ENCODE measurements at places on chromosomes 1 and 21. TPM values are rescaled to one million over a fixed set of nuclear protein-coding genes. Genes with fewer than 3 reads are reported as not detected.
A peak's percentile ranks its signal among the peaks of the same experiment; 100 is the strongest.

- no peak overlapping the region for H3K27ac ChIP-seq
- H3K27me3 ChIP-seq = peaks cover 10% of the 10 kb centered on the region
- no peak overlapping the region for H3K4me3 ChIP-seq
- no peaks in the 10 kb centered on the region for H3K36me3 ChIP-seq
- DNase-seq = no peak
These were observed 5.2 kb downstream of the B3GALT6 start for GRCh38 chr1:1236945-1237873.

- no peaks in the 10 kb centered on the region for H3K4me1 ChIP-seq
- H3K36me3 ChIP-seq = no peaks in the 10 kb centered on the region
- H3K4me3 ChIP-seq = no peak overlapping the region
- no peaks in the 10 kb centered on the region for H3K27me3 ChIP-seq
- no peak for DNase-seq
These were observed 61.5 kb downstream of the TOR3A start for GRCh38 chr1:179143322-179143721.

RIPK4 gene
- 0.90 TPM for total RNA-seq

DNA sequence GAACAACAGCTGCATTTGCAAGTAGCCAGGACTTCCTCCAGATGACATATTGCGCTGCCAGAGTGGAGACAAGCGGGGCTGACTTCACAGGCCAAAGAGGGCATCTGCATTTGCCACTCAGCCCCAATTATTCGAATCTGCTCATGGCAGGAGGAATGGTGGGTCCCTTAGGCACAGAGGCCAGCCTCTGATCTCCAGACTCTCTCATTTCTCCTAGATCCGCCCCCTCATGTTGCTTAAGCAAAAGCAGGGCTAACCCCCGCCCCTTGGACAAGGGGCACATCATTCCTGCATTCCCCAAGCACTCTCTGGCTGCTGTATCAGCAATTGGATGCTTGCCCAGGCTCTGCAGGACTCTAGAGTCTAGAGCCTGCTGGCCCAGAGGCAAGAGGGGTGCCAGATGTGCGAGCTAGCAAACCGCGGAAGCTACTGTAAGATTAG, 262.4 kb downstream of the ST6GALNAC3 start:
- DNase-seq = peak; percentile 73
- H3K27me3 ChIP-seq = no peaks in the 10 kb centered on the region
- H3K27ac ChIP-seq = no peak overlapping the region

AXDND1 gene
- 0.15 TPM for total RNA-seq

DNA sequence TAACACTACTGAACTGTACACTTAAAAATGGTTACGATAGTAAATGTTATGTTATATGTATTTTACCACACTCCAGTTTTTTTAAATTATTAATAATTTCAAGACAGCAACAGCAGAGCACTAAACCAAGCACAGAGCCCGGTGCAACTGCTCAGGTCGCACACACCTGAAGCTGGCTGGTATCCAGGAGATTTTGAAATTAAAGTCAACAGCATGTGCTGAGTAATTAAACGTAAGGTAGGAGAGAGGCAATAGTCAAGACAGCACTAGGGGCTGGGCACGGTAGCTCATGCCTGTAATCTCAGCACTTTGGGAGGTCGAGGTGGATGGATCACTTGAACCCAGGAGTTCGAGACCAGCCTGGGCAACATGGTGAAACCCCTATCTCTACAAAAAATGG, 35.1 kb upstream of the SLC30A10 start:
- no peak overlapping the region for H3K27ac ChIP-seq
- H3K27me3 ChIP-seq = no peaks in the 10 kb centered on the region
- no peak for DNase-seq
- H3K4me1 ChIP-seq = no peaks in the 10 kb centered on the region

SORT1 gene
- 5.1 TPM for total RNA-seq

- H3K27ac ChIP-seq = no peak overlapping the region
- H3K4me3 ChIP-seq = no peak overlapping the region
- DNase-seq = no peak
- no peaks in the 10 kb centered on the region for H3K36me3 ChIP-seq
These were observed 275.2 kb downstream of the COL11A1 start for GRCh38 chr1:102833151-102833550.

GRCh38 chr1:15397236-15397635, 12.5 kb upstream of the EFHD2 start:
- H3K27me3 ChIP-seq = no peaks in the 10 kb centered on the region
- no peaks in the 10 kb centered on the region for H3K4me1 ChIP-seq
- no peak overlapping the region for H3K27ac ChIP-seq
- no peaks in the 10 kb centered on the region for H3K36me3 ChIP-seq
- no peak for DNase-seq

- no peak overlapping the region for H3K27ac ChIP-seq
- H3K36me3 ChIP-seq = no peaks in the 10 kb centered on the region
- H3K4me3 ChIP-seq = no peak overlapping the region
- DNase-seq = no peak
- no peaks in the 10 kb centered on the region for H3K27me3 ChIP-seq
These were observed 1.7 kb downstream of the HCRTR1 start for GRCh38 chr1:31618916-31619846.

GRCh38 chr1:162872981-162873380, 12.0 kb upstream of the CCDC190 start:
- H3K27me3 ChIP-seq = no peaks in the 10 kb centered on the region
- H3K36me3 ChIP-seq = no peaks in the 10 kb centered on the region
- no peaks in the 10 kb centered on the region for H3K4me1 ChIP-seq
- no peak overlapping the region for H3K4me3 ChIP-seq
- no peak overlapping the region for H3K27ac ChIP-seq

DNA sequence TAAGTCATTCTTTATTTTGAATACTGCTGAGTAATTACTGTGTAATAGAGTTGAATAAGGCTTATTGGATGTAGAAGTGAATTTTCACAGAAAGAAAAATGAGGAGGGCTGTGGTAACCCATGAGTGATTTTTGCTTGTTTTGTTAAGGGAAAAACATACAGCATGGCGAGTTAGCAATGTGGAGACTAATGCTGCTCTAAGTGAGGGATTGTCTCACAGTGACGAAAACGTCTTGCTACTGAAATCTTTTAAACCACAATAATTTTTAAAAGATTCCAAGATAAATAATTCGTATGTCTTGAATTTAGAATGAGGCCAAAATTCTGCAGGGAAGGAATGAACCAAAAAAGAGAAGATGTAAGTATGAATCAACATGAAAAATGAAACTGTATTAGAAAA, 16.2 kb upstream of the PLA2G4A start:
- DNase-seq = no peak
- no peaks in the 10 kb centered on the region for H3K4me1 ChIP-seq
- no peaks in the 10 kb centered on the region for H3K36me3 ChIP-seq
- no peak overlapping the region for H3K4me3 ChIP-seq

GRCh38 chr1:226082959-226083301, 20.4 kb downstream of the H3-3A start:
- DNase-seq = peak; percentile 75
- peaks cover 2% of the 10 kb centered on the region for H3K4me1 ChIP-seq
- no peaks in the 10 kb centered on the region for H3K36me3 ChIP-seq
- peak overlapping the region; percentile 53 for H3K4me3 ChIP-seq

SYF2 gene
- total RNA-seq = 106 TPM

DNA sequence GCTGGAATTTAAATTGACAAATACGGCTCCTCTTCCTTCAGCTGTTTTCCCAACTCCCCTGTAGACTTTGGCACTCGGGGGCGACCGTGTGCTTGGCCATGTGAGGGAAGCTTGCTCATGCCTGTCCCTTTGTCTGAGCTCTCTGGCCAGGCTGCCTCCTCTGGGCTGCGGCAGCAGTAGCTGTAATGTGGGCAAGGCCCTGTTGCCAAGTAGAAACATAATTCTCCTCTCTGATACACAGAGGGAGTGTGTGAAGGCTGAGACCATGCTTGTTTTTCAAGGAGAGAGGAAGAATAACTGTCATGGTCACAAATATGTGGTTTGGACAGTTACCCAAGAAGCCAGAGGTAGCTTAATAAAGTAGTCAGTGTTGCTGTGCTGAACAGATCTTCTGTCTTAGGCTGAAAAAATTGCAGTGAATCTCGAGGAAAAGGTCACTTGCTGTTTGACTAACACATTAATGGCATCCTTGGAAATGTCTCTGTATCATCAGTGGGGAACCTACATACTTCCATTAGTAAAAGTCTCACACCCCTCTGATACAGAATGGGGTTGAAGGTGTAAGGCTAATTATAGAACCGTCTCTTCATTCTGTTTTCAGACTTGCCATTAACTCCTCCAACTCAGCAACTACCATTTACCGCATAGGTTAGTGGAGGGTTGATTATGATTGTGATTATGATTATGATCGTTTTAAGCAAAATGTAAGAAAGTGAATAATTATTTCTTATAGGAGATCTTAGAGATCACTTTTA, 94.6 kb downstream of the TGFB2 start:
- no peaks in the 10 kb centered on the region for H3K36me3 ChIP-seq
- H3K27ac ChIP-seq = no peak overlapping the region
- DNase-seq = no peak
- H3K4me3 ChIP-seq = no peak overlapping the region
- no peaks in the 10 kb centered on the region for H3K4me1 ChIP-seq

- no peak for DNase-seq
- H3K4me3 ChIP-seq = no peak overlapping the region
- H3K27me3 ChIP-seq = no peaks in the 10 kb centered on the region
- H3K4me1 ChIP-seq = peaks cover 56% of the 10 kb centered on the region
- peak overlapping the region; percentile 83 for H3K27ac ChIP-seq
These were observed 36.6 kb upstream of the ECE1 start for GRCh38 chr1:21326861-21327344.

DNA sequence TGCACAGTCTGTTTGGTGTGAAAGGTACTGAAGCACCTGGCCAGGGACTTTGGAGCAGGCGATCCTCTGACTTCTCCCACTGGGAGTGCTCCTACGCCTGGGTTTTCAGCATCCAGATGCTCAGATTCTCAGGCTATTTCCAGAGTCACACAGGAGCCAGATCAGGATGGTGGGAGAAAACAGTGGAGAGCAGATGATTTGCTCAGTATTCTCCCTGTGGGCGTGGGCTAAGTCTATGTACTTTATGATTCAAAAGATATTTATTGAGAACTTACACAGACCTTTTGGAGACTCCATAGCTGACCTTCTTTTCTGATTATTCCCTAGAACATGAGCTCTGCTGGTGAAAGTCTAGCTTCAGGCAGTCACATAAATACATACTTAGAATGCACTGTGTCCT, 134.6 kb downstream of the TENT5C start:
- no peaks in the 10 kb centered on the region for H3K4me1 ChIP-seq
- DNase-seq = no peak
- no peak overlapping the region for H3K27ac ChIP-seq
- no peaks in the 10 kb centered on the region for H3K27me3 ChIP-seq

SYCP1 gene
- total RNA-seq = not detected

DNA sequence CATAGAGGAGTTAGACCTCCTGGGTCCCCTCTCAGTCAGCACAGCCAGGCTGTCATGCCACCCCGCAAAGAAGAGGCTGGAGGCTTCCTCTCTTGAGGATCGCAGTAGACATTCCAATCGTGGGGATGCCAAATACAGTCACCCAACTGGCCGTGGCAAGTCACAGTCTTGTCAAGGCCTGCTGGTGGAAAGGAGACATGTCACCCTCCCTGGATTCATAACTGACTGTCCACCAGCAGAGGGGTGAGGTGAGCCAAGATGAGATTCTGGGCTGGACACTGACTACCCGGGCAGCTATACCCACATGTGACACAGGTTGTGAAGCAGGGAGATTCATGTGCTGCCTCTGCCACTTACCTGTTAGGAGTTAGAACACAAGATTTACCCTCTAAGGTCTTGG, 123.5 kb upstream of the NGF start:
- no peak for DNase-seq
- no peaks in the 10 kb centered on the region for H3K27me3 ChIP-seq
- H3K4me1 ChIP-seq = peaks cover 8% of the 10 kb centered on the region

IFI44 gene
- total RNA-seq = 14.5 TPM

GRCh38 chr1:19723874-19724273, 59.2 kb downstream of the HTR6 start:
- no peaks in the 10 kb centered on the region for H3K4me1 ChIP-seq
- no peaks in the 10 kb centered on the region for H3K36me3 ChIP-seq
- no peaks in the 10 kb centered on the region for H3K27me3 ChIP-seq
- no peak overlapping the region for H3K4me3 ChIP-seq
- no peak for DNase-seq

CITED4 gene
- 24.2 TPM for total RNA-seq

SLC1A7 gene
- total RNA-seq = 0.25 TPM

DNA sequence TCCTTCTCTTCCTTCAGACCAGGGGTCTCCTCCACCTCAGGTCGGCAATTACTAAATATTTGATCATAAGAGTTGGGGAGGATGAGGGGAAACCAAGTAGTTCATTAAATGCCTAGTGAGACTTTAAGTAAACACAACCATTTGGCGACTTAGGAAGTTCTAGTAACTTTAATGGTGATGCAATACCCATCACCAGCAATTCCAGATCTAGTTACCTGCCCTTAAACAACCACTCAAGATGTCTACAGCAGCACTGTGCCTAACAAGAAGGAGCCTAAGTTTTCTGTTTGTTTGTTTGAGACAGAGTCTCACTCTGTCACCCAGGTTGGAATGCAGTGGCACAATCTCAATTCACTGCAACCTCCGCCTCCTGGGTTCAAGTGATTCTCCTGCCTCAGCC, 56.6 kb upstream of the L1TD1 start:
- no peaks in the 10 kb centered on the region for H3K4me1 ChIP-seq
- no peaks in the 10 kb centered on the region for H3K27me3 ChIP-seq
- no peak overlapping the region for H3K4me3 ChIP-seq
- no peaks in the 10 kb centered on the region for H3K36me3 ChIP-seq
- no peak for DNase-seq
- H3K27ac ChIP-seq = no peak overlapping the region

DNA sequence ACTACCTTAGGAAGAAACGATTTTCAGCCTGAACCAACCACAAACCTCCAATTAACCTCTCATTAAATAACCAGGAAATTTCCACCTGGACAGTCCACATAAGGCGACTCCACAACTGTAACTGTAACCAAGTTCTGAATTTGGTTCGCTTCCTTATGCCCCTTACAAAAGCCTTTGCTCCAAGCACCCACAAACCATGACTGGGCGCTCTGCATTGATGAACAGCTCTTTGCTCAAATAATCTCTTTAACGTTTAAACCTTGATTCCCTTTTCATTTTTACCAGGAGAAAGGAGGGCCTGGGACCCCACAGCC, 38.2 kb upstream of the ZNF124 start:
- no peak overlapping the region for H3K27ac ChIP-seq
- H3K4me3 ChIP-seq = peak overlapping the region; percentile 84
- no peaks in the 10 kb centered on the region for H3K27me3 ChIP-seq
- no peaks in the 10 kb centered on the region for H3K36me3 ChIP-seq
- DNase-seq = no peak

- H3K36me3 ChIP-seq = no peaks in the 10 kb centered on the region
- no peak for DNase-seq
- H3K27ac ChIP-seq = no peak overlapping the region
- H3K4me1 ChIP-seq = peaks cover 2% of the 10 kb centered on the region
- no peak overlapping the region for H3K4me3 ChIP-seq
These were observed 31.1 kb downstream of the KPNA6 start for GRCh38 chr1:32138965-32139364.

GBP4 gene
- 5.7 TPM for total RNA-seq

GRCh38 chr1:45883658-45884057, 80.2 kb downstream of the MAST2 start:
- H3K27ac ChIP-seq = no peak overlapping the region
- no peaks in the 10 kb centered on the region for H3K4me1 ChIP-seq
